Activated CD4-positive, alpha-beta T cell treated with anti-CD3 and anti-CD28 coated beads for 1 hour (primary cell): ENCODE measurements at places on chromosomes 7 and 10.

GRCh38 chr7:6317797-6318438 is 45.5 kb upstream of the CYTH3 start:
- no peak for DNase-seq

GRCh38 chr7:15559416-15559928 is 2.3 kb downstream of the AGMO start:
- no peak for DNase-seq

GRCh38 chr10:96656198-96656577 is 64.1 kb downstream of the PIK3AP1 start:
- no peak for DNase-seq

DNA sequence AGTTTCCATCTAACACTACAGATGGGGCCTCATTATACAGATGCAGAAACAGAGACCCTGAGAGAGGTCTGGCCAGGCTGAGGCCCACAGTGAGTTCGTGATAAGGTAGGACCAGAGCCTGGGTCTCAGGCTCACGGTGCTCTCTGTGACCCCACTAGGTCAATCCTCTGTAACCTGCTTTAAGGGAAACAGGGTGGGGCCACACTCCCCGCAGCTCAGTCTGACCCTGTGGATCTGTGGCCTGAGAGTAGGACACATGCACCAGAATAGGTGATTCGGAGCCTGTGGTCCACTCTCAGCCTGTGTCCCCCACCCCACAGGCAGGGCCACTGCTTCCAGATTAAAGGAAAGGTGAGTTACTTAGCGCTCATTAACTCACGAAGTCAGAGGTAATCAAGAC is 137.8 kb upstream of the FAM20C start:
- no peak for DNase-seq

GRCh38 chr7:111873326-111873646 is 311.0 kb upstream of the IMMP2L start:
- DNase-seq, result no peak

GRCh38 chr7:5494683-5495561 is 71.3 kb upstream of the TNRC18 start:
- DNase-seq, result peak; percentile 74

- no peak for DNase-seq
Observed at GRCh38 chr7:138258197-138258559, 181.9 kb downstream of the AKR1D1 start.

- no peak for DNase-seq
Observed at GRCh38 chr10:28790146-28790545, 112.8 kb downstream of the BAMBI start.

- no peak for DNase-seq
Observed at GRCh38 chr10:27908231-27908630, 90.6 kb downstream of the ODAD2 start.

DNA sequence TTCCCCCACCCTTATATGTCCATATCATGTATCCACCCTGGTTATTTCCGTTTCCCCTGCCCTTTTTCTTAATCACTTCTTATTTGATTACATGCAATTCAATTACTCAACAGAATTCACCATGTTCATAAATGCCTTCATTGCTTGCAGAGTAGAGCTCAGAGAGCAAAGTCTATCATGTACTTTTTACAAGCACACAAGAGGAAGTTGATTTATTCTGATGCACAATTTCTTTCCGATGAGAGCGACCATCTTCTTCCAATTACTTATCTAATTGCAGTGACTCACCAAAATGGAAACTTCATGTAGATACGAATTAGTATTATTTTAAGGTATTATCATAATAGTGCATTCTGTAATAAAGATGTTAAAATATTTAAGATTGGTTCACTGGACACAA is 430.5 kb upstream of the KLF6 start:
- no peak for DNase-seq

GRCh38 chr7:158977981-158978380 is 121.6 kb downstream of the DYNC2I1 start:
- DNase-seq, result no peak

GRCh38 chr7:68866200-68866570 is 732.1 kb upstream of the AUTS2 start:
- no peak for DNase-seq

DNA sequence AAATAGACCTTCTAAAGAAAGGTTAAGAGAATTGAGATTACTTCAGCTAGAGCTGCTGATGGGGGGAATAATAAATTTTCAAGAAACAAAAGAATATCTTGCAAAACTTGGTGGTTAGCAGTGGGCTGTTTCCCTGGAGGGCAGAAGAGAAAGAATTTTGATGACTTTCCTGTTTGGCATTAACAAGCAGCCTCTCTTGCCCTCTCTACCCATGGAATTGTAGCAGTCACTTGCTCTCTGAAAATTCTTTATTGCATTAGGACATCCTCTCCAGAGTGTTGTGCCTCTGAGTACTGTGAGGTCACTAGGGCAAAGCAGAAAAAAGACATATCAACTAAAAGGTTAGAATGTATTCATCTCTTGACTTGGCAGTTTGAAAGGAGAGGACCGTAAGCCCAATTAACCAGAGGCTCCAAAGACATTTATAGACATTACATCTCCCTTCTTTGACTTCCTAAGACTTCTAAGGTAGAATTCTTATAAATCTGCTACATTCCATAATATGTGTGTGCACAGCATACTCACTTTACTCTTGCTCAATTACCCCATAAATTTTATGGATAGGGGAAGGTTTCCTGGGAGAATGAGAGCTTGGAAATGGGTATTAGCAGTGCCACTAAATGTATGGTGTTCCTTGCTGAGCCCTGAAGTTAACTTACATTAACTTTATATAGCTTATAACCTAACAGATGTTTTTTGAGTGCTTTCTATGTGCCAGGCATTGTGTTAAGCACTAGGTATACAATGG is 215.3 kb downstream of the KIF20B start:
- DNase-seq, result no peak

GRCh38 chr10:129730993-129731325 is 233.1 kb downstream of the EBF3 start:
- no peak for DNase-seq

DNA sequence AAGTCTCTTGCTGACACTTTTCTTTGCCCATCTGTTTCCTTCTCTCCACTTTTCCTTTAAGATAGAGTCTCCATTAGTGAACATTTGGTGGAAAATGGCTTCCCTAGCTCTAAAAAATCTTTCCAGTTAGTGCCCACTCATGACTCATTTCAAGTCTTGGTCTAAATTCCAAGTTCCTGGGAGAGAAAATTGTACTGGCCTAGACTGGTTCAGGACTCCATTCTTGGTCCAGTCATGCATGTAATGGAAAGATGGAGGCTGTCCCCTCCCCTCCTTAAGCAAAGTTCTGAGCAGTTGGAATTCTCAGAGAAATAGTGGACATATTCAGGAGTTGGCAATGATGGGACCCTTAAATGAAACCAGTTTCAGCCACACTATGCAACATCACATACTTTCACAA is 3.8 kb upstream of the ALDH18A1 start:
- no peak for DNase-seq

- no peak for DNase-seq
Observed at GRCh38 chr10:1048349-1048731, 579 bp downstream of the IDI1 start.

DNA sequence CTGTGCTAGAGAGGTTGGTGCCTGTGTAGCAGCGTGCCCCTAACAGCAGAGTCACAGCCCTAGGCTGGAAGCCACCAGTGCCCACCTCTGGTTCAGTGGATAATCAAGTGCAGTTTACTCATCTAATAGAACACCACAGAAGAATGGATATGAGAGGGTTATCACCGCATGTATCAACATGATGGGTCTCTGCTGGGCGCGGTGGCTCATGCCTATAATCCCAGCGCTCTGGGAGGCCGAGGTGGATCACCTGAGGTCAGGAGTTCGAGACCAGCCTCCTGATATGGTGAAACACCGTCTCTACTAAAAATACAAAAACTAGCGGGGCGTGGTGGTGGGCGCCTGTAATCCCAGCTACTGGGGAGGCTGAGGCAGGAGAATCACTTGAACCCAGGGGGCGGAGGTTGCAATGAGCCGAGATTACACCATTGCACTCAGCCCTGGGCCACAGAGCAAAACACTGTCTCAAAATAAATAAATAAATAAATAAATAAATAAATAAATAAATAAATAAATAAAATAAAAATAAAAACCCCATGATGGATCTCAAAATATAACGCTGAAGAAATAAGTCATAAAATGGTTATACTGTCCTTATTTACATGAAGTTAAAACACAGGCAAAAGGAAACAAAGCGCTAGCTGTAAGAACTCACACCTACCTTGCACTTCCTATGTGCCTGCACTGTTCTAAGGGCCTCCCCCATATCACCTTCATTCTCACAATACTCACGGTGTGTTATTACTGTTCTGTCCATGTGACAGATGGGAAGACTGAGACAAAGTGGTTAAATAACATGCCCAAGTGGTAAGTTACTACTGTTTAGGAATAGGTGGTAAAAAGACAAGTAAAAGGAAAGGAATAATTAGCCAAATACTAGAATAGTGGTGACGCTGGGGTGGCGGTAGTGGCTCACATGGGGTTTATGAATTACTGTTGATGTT is 70.9 kb downstream of the AMZ1 start:
- no peak for DNase-seq

DNA sequence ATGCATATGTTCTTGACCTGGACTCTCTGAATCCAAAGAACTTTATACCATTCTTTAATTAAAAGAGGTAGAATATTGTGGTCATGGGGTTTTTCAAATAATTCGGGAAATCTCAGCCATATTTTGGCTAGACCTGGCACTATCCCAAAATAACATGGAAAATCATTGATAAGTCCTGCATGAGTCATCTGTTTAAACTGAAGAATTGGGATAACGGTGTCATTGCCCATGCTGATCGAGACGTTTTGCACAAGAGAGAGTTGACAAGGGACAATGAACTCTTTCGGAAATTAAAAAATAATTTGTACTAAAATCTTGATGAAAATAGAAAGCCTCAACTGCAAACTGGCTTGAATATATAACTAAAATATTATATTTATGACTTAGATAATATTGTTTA is 19.9 kb upstream of the ABCB4 start:
- DNase-seq, result no peak

DNA sequence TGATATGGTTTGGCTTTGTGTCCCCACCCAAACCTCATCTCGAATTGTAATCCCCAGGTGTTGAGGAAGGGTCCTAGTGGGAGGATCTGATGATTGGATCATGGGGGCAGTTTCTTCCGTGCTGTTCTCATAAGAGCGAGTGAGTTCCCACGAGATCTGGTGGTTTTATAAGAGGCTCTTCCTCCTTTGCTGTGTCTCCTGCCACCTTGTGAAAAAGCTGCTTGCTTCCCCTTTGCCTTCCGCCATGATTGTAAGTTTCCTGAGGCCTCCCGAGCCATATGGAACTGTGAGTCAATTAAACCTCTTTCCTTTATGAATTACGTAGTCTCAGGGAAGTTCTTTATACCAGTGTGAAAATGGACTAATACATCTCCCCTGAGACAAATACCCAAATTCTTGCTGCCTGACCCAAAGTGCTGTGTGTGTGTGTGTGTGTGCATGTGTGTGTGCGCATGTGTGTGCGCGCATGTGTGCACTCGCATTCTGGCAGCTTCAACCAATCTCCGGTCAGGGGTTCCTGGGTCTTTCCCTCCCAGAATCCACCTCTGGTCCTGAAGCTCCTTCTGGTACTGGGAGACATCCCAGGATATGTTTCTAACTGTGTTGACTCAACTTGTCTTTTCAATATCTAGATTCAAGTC is 98.1 kb upstream of the LRRC4 start:
- DNase-seq, result no peak

GRCh38 chr7:100896732-100897608 is 1.3 kb upstream of the ACHE start:
- DNase-seq, result peak; percentile 52

- DNase-seq, result no peak
Observed at GRCh38 chr7:40780460-40780859, 645.7 kb downstream of the SUGCT start.

GRCh38 chr7:2018569-2019460 is 213.9 kb downstream of the MAD1L1 start:
- DNase-seq, result no peak

DNA sequence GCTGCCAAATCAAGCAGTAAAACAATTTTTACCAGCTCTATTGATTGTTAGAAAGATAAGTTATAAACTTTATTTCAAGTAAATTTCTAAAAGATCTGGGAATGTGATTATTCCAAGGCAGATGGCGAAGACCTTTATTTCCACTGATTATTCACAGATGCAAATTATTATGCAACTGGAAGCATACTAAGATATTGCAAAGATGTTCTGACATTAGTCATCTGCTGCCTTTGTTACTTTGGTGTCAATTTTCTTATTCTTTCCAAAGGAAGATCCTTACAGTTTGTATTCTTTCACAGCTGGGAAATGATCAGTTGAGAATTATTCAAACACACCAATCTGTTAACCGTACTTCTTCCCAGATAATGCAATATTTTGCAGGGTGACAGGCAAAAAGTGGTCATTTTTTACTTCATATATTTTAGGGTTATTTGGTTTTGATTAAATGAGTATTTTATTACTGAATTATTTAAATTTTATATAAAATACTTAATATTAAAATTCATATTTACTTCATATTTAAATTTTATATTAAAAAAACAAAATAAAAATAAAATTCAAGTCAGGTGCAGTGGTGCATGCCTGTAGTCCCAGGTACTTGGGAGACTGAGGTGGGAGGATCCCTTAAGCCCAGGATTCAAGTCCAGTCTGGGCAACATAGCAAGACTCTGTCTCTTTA is 171.3 kb downstream of the FZD1 start:
- no peak for DNase-seq

- DNase-seq, result no peak
Observed at GRCh38 chr7:144641389-144642044, 194.3 kb downstream of the TPK1 start.

- no peak for DNase-seq
Observed at GRCh38 chr7:128381161-128381821, 19.8 kb upstream of the PRRT4 start.

DNA sequence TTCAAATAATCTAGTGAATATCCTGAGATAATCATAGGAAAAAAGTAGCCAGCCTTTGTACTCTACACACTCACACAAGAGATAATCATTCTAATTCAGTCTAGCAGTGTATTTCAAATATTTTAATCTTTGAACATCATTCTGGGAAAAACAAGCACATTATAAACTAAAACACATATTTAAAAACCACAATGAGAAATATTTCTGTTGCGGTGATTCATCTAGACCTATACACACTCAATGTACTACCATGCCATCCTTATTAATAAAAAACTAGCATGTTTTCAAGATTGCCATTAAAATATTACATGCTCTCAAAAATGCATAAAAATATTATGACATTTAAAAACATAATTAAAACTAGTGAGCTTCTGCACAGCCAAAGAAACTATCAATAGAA is 11.8 kb downstream of the COG5 start:
- DNase-seq, result no peak
